Mammary epithelial cell (primary cell): ENCODE measurements at places on chromosomes 12 and 14. TPM values are rescaled to one million over a fixed set of nuclear protein-coding genes. Genes with fewer than 3 reads are reported as not detected.

The VRTN gene
- polyA plus RNA-seq: not detected

The HOTAIR gene
- 0.33 TPM for polyA plus RNA-seq

The OR11H6 gene
- not detected for polyA plus RNA-seq

The GARIN6 gene
- polyA plus RNA-seq: not detected

The SYNDIG1L gene
- not detected for polyA plus RNA-seq

The PKP2 gene
- polyA plus RNA-seq: 35.8 TPM

The NINJ2 gene
- 0.12 TPM for polyA plus RNA-seq

The CAMKK2 gene
- polyA plus RNA-seq: 25.6 TPM

The GIT2 gene
- 16.0 TPM for polyA plus RNA-seq

The SCNN1A gene
- polyA plus RNA-seq: 174 TPM

The IAPP gene
- polyA plus RNA-seq: not detected

The ABCC9 gene
- not detected for polyA plus RNA-seq

The TUBA1C gene
- 3,239 TPM for polyA plus RNA-seq

The GPX2 gene
- polyA plus RNA-seq: 19.8 TPM

The KRT75 gene
- polyA plus RNA-seq: 3.1 TPM

The HOXC5 gene
- 0.80 TPM for polyA plus RNA-seq

The YLPM1 gene
- polyA plus RNA-seq: 7.5 TPM

The TPH2 gene
- not detected for polyA plus RNA-seq

The LRRC10 gene
- polyA plus RNA-seq: not detected

The C12orf56 gene
- 0.09 TPM for polyA plus RNA-seq

The SLC38A4 gene
- polyA plus RNA-seq: 0.18 TPM

The MORN3 gene
- polyA plus RNA-seq: 0.01 TPM

The KRT85 gene
- polyA plus RNA-seq: not detected

The SALL2 gene
- polyA plus RNA-seq: 2.1 TPM

The INHBC gene
- polyA plus RNA-seq: 0.03 TPM

The SLC38A6 gene
- 8.4 TPM for polyA plus RNA-seq

The NEUROD4 gene
- not detected for polyA plus RNA-seq

The FBXO21 gene
- polyA plus RNA-seq: 41.9 TPM

The RND1 gene
- polyA plus RNA-seq: 0.37 TPM

The KCNA1 gene
- not detected for polyA plus RNA-seq

The UTP20 gene
- 10.1 TPM for polyA plus RNA-seq

The TCL1B gene
- polyA plus RNA-seq: not detected

The OR4Q3 gene
- polyA plus RNA-seq: not detected

The KRT86 gene
- polyA plus RNA-seq: 8.6 TPM

The RAD9B gene
- polyA plus RNA-seq: 0.27 TPM

The CMA1 gene
- polyA plus RNA-seq: not detected

The TMEM121 gene
- 1.9 TPM for polyA plus RNA-seq

The PPP1R12A gene
- polyA plus RNA-seq: 29.6 TPM

The MEG3 gene
- 20.8 TPM for polyA plus RNA-seq

The KLRC1 gene
- polyA plus RNA-seq: not detected

The WNT5B gene
- 10.4 TPM for polyA plus RNA-seq

The PLEKHD1 gene
- not detected for polyA plus RNA-seq
